ENCODE measurements at places on chromosomes 6 and 20.

GRCh38 chr6:138088326-138088762 is 18.9 kb downstream of the PERP start:
- DNase-seq = peak; percentile 63

DNA sequence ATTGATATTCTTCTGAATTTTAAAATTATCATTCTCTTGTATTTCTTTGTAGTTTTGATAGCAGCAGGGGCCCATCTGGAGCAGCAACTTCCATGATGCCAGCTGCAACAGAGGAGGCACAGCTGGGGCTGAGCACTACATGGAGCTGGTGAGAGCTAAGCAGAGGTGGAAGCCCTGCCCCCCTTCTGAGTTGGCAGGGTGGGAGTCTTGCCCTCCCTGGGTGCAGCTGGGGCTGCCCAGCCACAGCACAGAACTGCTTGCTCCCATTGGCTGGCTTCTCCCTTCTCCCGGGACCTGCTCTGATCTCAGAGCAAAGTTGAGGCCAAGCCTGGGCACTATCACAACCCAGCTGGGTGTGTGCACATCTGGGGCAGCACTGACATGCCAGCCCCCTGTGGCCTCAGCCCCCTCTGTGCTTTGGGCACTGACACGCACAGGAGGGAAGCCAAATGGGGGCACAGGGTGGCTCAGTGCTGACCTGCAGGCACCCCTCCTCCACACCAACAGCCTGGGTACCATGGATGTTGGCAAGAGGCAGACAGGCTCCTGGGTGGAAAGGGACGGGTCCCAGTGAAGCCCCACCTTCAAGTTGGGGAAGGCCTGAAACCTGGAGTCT is 69.1 kb upstream of the EYA4 start:
- no peak for DNase-seq

DNA sequence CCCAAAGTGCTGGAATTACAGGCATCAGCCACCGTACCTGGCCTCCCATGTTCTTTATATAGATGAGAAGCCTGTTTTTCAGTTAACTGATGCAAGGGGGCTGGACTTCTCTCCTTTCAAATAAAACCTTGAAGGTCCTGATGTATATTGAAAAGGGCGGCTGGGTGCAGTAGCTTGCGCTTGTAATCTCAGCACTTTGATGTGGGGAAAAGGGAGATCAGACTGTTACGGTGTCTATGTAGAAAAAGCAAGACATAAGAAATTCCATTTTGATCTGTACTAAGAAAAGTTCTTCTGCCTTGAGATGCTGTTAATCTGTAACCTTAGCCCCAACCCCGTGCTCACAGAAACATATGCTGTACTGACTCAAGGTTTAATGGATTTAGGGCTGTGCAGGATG is 16.1 kb upstream of the SAMHD1 start:
- DNase-seq = no peak

DNA sequence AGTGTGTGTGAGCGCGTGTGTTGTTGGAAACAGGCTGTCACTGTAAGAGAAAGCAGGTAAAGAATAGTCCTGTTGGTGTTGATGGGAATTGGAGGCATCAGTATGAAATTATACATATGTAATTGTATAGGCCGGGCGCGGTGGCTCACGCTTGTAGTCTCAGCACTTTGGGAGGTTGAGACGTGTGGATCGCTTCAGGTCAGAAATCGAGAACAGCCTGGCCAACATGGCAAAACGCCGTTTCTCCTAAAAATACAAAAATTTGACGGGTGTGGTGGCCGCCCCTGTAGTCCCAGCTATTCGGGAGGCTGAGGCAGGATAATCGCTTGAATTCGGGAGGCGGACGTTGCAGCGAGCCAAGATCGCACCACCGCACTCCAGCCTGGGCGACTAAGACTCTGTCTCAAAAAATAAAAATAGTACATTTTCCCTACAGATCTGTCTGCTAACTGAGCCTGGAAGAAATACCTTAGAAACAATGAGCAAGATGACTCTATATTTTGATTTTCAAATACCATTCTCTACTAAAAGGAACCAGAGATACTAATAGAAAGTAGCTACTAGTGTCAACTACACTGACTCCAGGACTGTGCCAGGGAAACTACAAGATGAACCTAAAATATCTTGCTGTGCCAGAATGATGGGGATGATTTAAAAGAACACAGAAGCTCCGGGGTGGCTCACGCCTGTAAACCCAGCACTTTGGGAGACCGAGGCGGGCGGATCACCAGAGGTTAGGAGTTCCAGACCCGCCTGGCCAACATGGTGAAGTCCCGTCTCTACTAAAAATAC is 110.8 kb downstream of the TRIM27 start:
- DNase-seq = no peak

- DNase-seq = no peak
These were observed 930.5 kb upstream of the FLRT3 start for GRCh38 chr20:15267935-15268334.

DNA sequence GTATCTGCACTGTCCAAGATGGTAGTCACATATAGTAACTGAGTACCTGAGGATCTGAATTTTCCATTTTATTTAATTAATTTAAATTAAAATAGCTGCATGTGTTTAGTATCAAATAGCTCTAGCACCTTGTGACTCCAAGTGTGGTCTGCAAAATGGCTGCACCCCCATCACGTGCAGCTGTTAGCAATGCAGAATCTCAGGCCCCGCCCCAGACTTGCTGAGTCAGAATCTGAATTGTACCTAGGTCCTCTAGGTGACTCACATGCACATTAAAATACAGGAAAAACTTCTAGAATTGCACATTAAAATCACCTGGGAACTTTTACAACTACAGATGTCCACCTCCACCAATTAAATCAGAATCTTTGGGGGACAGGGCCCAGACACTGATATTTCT is 19.2 kb upstream of the FAM83C start:
- DNase-seq = no peak

DNA sequence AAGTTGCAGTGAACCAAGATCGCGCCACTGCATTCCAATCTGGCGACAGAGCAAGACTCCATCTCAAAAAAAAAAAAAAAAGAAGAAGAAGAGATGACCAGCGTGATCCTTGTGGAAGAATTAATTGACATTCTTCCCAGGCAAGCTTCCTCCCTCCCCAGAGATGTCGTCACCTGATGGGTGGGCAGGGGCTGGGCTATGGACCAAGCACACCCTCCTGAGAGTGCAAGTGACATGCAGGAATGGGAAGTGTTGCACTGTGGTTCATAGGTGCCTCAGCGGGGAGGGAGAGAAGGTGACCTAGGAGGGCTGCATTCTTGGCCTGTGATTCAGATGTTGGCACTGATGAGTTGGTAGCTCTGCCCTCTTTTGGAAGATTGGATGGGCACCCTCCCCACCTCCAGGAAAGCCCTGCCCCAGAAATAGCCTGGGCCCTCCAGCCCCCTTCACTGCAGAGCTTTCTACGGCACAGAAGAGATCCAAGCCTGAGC is 37.8 kb downstream of the TAF8 start:
- no peak for DNase-seq

DNA sequence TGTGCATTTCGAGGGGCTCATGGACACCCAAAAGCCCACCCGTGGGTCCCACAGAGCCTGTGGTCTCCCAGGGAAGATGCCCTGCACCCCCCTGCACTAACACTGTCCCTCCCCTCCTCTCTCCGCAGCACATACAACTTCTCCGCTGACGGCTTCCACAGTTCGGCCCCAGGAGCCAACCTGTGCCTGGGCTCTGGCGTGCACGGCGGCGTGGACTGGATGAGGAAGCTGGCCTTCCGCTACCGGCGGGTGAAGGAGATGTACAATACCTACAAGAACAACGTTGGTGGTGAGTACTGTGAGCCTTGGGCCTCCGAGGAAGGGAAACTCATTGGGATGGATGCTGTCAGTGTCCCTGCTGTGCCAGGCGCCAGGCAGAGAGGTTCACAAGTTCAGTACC is 183.9 kb downstream of the ZMYND8 start:
- DNase-seq = no peak

DNA sequence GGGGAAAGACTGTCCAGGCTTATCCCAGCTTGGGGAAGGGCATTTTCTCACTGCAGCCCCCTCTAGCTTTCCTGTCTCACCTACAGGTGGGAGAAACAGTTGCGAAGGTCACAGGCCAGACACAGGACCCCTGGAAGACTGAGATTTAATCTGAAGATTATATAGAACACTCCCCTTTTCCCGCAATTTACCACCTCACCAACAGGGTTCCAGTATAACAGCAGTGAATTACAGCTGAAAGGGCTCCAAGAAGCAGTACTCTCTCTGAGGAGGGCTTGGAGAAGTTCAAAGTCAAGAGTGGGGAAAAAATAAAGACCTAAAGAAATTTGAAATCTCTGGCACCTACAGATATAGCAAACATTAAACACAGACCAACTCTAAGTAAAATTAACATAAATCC is 111.9 kb downstream of the ANKRD60 start:
- no peak for DNase-seq

- no peak for DNase-seq
These were observed 991.8 kb upstream of the GJE1 start for GRCh38 chr6:141140905-141141304.

DNA sequence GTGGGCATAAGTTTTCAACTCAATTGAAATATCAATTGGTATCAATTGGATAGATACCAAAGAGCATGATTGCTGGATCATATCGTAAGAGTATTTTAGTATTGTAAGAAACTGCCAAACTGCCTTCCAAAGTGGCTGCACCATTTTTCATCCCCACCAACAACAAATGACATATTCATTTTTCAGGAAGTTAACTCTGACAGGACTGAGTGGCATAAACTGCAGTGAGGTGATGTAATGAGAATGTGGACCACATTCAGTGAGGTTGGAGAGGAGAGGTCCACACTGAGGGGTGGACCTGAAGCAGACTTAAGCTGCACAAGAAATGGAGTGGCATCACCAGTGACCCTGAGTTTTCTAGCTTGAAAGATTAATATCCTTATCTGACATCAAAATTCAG is 11.6 kb upstream of the CALHM6 start:
- DNase-seq = no peak

- DNase-seq = no peak
These were observed 313.7 kb downstream of the FOXC1 start for GRCh38 chr6:1923449-1923848.

GRCh38 chr6:46867411-46867810 is 54.3 kb downstream of the ADGRF5 start:
- no peak for DNase-seq

DNA sequence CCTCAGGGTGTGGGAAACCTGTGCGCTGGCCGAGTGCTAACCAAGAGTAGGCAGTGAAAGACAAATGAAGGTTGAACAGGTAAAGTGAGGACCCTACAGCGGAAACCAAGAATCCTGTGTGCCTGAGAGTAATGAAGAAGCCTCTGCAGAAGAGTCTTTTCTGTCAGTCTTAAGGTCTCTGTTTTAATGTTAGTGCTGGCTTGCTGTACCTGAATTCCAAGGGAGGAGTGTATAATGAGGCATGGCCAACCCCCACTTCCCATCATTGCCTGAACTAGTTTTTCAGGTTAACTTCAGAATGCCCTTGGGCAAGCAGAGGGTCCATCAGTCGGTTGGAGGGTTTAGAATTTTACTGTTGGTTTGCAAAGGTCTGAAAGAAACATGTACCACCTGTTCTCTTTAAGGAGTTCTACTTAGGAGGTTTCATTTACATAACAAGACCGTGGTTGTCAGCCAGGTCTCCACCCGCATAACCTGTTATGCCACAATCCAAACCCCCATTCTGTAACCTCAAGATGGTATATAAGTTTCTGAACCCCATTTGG is 589 bp upstream of the PDCD2 start:
- no peak for DNase-seq

- DNase-seq = no peak
These were observed 226.8 kb downstream of the TMEM242 start for GRCh38 chr6:157096522-157096921.

DNA sequence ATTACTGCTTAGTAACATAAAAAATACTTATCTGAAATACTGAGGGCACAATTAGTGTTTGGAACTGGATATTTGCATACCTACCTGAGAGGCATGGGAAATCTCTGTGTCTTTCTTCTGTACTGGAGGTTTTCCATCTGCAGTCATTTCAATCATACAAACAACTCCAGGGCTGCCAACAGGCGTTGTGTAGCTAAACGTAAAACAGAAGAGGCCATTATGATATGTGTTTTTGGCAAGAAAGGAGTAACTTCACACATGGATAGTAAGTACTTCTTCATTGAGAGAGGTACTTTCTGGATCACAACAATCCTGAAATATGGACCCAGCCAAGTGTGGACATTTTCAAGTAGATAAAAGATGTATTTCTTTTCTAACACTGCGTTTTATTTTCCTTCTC is 363.4 kb downstream of the PHF3 start:
- DNase-seq = no peak

- DNase-seq = no peak
These were observed 91.7 kb downstream of the ELOVL5 start for GRCh38 chr6:53257001-53257400.

DNA sequence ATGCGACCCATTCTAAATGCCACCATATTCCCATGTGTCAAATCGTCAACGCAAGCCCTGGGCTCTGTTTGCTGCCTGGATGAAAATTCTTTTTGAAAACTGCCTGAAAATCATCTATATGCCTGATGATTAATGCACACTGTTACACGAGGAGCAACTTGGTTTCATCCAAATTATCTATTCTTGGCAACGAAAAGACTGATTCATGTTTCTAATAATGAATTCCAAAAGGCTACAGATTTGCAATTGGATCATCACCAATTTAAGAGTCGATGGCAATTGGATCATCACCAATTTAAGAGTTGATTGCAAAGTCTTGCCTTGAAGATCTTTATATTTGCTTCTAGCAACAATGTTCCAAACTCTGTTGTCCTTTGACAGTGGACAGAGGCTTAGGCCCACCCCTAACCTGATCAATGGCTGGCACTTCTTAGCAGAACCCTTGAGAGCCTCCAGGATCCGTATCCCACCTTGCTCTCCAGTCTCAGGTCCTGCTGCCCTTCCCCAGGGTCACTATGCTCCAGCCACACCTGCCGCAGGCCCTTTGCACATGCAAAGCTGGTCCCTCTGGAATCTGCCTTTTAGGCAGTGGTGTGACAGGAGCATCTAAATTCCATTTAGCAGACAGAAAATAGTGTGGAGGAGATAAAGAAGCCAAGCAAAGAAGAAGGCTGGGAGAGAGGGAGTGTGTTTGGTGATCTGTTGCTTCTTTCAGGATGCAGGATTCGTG is 460.9 kb upstream of the SULF2 start:
- DNase-seq = no peak

DNA sequence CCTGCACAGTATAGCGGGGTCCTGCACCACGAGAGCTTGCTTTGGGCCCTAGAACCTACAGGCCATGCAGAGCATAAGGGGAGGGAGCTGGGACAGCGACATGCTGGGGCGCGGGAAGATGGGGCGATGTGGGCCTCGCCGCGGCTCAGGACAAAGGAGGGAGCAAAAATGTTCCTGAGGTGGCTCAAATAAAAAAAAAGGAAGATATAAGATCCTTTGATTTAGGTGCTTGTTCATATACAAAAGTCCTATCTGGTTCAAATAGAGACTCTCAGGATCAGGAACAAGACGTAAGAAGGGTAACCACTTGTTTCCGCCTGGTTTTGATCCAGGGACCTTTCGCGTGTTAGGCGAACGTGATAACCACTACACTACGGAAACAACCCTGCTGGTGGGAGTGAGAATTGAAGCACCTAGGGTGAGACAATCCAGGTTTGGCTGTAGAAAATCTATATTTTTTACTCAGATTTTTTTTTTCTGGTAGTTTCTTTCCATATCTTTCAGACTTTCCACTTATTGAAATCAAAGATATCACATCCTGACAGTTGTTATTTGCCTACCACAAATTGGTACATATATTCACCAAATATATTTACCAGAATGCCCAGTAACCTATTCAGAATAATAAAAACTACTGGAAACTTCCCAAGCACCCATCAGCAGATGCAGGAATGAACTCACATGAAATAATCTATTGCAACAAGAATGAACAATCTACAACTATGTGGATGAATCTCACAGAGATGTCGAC is 177.9 kb upstream of the ZNF184 start:
- peak; percentile 11 for DNase-seq

- DNase-seq = no peak
These were observed 15.4 kb downstream of the POPDC3 start for GRCh38 chr6:105164418-105164817.
